ENCODE measurements at places on chromosomes 6 and 20.

DNA sequence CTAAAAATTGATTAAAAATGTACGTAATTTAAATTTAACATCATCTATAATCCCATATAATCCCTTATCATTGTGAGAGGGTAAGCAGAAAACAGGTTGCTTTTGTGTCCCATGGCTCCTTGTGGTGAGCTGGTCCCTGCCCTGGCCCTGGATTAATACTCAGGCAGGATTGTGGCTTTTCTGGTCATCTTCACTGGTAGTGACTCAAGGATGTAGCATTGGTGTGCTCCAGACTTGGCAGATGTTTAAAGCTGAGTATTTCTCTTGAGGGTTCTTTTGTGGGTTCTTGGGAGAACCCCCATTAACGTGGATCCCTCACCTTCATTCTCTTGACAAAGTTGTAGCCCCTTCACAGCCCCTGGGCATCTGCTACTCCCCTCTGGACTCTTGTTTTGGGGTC is 39.3 kb downstream of the SNRNP48 start:
- DNase-seq: no peak

DNA sequence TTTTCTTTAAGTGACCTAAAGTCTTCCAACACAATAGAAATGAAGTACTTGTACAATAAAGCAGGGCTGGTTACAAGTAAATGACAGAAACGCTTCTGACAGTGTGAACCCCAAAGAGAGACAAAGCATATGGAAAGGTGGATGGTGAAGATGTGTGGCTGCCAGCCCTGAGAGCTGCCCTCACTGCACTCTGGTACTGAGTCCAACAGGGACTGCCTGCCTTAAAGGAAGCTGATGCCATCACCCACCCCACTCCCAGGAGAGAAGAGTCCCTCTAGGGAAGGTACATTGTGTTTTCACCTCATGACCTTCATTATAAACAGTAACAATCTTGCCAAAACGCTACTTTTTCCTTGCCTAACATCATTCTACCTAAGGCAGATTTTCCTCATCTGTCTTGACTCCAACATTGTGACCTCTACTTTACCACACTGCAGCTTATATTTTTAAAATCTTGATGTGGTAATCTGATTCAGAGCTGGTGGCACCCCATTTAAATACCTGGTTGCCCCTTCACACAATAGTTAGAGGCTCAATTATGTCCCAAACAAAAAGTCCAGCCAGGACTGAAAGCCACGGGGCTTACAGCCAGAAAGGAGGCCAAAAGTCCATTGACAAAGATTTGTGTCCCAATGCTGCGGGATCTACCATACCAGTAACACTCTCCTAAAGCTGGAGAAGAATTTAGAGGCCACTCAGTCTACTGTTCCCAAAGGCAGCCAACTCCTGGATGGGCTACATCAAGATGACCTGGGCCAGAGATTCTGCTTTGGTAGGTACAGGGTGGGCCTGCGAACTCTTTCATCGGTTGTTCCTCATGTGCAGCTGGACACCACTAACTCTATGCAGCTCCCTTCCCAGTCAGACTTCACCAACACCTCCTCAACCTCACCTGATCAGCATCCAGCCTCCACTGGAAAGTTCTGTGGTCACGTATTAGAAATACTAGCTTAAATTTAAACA is 4.4 kb downstream of the APMAP start:
- no peak for DNase-seq

DNA sequence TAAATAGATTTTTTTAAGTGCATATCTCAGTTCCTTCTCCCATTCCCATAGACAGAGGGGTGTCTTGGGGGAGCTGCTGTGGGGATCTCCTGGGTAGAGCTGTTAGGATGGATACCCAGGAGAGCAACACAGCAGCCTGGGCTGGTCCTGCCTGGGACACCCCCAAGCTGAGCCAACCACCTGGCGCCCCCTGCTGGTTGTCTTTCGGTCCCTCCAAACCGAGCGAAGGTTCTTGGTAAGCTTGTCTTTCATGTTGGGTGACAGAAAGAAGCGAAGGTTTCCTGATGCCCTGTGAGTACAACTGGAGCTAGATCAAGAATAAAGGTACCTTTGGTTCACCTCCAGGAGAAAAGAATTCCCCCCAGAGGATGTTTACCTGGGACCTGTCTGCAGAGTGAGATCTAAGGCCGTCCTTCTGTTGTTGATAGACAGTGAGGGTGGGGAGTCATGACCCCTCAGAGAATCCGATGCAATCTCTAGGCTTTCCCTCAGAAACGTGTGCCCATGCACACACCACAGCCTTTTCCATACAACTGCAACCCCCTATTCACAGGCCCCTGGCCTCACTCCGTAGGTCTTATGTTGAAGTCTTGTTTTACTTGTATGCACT is 50.8 kb downstream of the SNX9 start:
- DNase-seq: peak; percentile 69

- no peak for DNase-seq
Measured at GRCh38 chr20:38172408-38172807, 7.3 kb upstream of the TGM2 start.

DNA sequence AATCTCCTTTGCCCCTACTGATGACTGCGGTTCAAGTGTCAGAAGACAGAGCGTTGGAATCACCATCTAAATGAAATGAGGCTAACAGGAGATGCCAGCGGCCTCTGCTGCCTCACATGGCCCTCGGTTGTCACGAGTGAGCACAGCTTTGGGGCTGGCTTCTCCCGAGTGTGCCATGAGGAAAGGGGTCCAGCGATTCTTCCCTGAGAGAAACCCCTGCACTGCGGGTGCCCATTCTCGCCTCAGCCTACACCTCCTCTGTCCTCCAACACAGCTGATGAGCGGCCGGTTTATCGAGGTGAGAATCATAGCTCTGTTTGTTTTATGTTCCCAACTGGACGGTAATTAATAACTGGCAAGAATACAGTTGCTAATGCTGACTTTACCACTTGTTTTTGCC is 144.7 kb upstream of the RPS6KA2 start:
- no peak for DNase-seq

GRCh38 chr6:32244946-32245398 is 21.1 kb upstream of the NOTCH4 start:
- peak; percentile 38 for DNase-seq

DNA sequence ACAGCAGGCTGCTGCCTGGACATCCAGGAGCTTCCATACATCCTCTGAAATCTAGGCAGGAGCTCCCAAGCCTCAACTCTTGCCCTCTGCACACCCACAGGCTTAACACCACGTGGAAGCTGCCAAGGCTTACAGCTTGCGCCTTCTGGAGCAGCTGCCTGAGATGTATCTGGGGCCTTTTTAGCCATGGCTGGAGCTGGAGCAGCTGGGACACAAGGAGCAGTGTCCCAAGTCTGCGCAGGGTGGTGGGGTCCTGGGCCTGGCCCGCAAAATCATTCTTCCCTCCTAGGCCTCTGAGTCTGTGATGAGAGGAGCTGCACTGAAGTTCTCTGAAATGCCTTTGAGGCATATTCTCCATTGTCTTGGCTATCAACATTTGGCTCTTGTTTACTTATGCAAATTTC is 255.0 kb downstream of the DLL1 start:
- no peak for DNase-seq
